ENCODE measurements at places on chromosomes 3 and 15.

- no peak for DNase-seq
These were observed 158.8 kb downstream of the PDZRN3 start for GRCh38 chr3:73465926-73466325.

DNA sequence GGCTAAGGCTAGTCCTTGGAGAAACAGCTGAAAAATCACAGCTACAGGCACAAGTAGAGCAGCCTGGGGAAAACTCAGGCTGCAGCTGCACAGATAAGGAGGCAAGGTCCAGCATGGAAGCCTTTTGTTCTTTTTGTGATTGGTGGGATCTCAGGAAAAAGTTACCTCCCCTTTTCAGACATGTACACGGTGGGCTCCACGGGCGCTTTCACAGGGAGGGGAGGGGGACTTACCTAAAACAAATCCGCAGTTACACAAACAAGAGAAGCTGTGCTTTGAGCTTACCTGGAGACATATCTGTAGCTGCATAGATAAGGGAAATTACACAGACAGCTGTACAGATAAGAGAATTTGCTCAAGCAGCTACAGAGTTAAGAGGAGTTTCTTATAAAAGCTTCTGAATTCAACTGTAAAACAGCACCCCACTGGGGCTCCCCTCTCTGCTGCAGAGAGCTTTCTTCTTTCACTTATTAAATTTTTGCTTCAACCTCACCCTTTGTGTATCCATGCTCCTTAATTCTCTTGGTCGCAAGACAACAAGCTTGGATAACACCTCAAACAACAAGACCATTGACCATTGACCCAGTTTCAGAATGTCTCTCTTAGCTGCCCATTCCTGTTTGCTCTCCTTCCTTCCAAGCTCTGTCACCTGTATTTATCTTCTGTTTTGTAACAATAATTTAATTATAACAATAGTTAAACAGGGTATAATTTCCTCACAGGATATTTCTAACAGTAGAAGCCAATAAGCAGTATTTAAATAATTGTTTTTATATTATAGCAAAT is 10.9 kb upstream of the CD200 start:
- no peak for DNase-seq

DNA sequence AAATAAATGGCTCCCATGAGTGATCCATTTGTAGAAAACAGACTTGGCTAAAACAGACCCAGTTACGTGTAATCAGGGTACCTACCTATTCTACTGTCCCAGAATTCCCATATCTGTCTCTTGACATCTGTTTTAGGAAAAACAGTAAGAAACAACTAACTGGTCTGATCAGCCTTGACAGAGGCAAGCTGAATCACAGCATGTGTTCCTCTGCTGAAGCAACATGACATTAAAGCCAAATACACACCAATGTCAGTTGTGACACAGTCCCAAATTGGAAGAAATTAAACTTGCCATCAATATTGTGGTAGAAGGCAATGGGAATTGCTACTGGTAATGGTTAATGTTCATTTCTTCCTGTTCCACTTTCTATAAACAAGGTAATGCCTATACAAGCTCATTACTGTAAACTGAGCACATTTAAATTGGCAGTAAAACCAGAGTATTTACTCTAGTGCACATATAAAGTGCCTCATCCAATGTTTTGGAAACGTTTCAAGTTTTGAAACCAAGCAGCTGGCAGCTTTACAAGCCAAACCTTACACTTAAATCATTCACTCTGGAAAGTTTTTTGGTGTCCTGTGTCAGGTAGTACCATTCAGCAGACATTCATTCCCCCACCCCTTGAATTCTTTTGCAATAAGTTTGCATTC is 27.0 kb downstream of the ALDH1A2 start:
- no peak for DNase-seq

DNA sequence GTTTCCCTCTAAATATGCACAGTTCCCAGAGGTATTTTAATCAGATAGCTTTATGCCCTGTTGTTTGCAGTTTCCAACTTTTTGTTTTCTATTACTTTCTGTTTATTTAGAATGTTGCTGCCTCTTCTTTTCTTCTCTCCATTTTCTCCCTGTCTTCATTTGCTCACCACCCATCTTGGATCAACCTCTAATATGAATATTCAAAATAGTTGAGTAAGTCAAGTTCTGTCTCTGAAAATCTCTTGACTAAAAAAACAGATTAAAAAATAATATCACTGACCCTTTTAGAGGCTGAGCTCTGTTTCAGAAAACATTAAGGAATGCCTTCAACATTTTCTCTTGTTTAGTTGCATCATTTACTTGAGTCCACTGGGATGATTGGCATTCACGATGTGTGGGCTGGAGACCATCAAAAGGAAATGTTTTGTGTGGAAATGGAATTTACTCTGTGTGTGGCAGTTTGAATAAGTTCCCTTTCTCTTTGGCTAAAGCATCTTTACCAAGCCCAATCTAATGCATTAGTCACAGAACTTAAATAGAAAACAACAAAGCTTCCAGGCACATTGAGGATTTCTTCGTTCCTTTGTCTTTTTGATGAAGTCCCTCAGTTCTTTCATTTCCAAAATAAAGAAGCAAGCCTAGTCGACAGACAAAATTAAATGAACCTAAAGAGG is 633.9 kb upstream of the TGFBR2 start:
- DNase-seq, result no peak

- DNase-seq, result no peak
These were observed 3.9 kb upstream of the MAP1A start for GRCh38 chr15:43513550-43513949.

GRCh38 chr3:143654906-143655305 is 193.4 kb downstream of the SLC9A9 start:
- DNase-seq, result no peak

- no peak for DNase-seq
These were observed 893.5 kb downstream of the TUSC7 start for GRCh38 chr3:117603097-117603496.

DNA sequence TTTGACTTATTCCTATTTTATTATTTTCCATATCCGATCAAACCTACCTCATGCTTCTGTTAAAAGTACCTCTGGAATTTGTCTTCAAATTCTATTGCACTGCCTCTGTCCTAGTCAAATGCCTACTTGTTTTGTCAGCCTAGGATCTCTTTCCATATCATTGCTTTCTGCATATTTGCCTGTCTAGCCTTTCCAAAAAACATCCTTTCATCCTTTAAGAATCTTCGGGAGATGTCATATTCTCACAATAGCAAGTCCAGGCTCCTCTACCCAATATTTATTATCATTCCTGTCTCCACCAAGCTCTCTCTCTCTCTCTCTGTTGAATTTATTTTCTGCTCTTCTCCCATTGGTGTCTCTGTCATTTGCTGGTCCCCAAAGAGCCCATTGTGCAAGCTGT is 80.1 kb downstream of the LRRC28 start:
- no peak for DNase-seq

GRCh38 chr3:128879991-128880390 is 571 bp downstream of the ACAD9 start:
- DNase-seq, result no peak

GRCh38 chr15:97995881-97996603 is 35.5 kb downstream of the ARRDC4 start:
- DNase-seq, result no peak

DNA sequence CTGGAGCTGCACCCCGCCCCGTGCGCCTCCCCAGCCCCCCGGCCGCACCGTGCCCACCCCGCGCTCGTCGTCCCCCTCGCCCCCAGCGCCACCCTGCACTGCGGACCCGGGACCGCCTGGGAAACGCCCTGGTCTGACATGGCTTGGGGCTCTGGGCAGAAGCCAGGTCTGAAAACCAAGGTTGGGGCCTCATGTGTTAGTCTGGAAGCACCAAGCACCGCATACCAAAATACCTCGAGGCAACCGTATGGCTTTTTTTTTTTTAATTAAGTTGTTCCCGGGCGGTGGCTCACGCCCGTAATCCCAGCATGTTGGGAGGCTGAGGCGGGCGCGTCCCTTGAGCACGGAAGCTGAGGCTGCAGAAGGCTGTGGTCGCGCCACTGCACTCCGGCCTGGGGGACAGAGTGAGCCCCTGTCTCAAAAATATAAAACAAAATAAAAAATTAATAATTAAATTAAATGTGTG is 91.5 kb upstream of the CHD2 start:
- no peak for DNase-seq

DNA sequence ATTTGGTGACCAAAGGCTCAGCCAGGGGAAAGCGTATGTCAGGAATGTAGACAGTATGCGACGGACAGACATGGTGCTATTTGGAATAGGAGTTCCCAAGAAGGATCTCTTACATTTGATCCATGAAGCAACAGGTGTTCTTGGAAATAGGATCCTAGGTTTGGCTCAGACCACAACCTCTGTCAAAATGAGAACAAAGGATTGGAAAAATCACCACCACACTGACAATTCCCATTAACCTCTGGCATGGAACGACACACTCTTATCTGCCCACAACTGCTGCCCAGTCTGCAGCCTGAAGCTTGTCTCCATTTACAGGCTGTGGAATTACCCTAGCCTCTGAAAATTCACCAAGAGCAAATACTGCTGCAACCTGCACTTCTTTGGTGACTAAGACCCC is 33.6 kb upstream of the LRRN1 start:
- DNase-seq, result no peak

GRCh38 chr3:129003578-129004112 is 2.5 kb downstream of the EFCC1 start:
- DNase-seq, result no peak

DNA sequence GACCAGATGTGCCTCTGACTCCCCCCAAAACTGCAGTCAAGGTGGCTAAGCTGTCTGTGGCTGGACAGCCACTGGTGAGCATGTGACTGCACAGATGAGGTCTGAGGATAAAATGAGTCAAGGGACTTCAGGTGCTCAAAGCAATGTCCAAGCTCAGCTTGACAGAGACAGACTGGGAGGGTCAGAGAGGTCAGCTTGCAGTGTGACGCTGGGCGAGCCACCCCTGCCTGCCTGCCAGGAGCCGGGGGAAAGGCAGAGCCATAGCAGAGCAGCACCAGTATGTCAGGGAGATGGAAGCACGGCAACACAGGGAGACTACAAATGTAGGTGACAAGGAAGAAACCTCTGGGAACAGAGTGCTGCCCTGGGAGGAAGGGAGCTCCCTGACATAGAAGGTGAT is 399.4 kb downstream of the OCA2 start:
- DNase-seq, result no peak

DNA sequence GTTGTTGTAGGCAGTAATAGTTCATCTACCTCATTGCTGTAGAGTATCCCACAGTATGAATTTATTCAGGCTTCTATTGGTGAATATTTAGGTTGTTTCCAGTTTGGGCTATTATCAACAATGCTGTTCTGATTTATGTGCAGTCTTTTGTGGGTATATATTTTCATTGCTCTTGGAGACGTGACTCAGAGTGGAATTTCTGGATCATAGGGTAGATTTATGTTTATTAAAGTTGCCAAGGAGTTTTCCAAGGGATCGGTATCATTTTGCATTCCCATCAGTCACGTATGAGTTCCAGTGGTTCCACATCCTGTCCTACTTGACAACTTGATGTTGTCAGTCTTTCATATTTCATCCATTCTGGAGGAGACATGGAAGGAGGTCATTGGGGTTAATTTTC is 8.4 kb upstream of the HRH1 start:
- DNase-seq, result no peak

DNA sequence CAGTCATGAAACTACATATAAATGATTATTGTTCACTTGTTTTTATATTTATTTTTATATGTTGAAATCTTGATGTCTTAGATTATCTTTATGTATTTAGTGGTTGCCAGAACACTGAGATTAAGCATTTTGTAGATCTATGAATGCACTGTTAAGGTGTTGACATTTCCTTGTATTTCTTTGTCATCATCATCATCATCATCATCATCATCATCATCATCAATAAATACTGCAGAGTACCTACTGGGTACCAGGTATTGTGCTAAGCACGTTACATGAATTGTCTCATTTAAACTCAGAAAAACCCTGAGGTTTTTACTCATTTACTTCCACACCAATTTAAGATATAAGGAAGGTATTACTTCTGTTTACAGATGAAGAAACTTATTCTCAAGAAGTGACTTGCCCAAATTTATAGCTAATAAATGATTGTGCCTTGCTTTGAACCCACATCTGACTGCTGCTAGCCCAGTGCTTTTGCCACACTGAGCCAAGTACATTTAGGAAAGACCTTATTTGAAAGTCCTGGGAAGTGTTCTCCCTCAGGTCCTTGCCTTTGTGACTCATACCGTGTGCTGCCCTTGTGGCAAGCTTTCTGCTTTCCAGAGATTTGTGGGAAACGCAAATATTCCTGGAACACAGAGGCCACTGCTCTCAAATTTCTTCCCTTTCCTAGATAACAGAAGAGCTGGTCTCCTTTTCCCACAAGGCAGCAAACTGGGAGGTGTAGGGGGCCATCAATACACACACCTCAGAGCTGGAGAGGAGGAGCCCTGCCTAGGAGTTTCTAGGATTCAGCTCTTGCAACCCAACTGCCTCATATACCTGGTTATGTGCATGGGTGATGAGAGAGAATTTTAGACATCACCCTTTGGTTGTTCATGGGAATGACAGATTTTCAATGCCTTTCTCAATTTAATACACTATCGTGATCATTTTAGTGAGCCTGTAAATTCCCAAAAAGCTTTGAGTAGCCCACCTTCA is 115.4 kb upstream of the C15orf61 start:
- no peak for DNase-seq

DNA sequence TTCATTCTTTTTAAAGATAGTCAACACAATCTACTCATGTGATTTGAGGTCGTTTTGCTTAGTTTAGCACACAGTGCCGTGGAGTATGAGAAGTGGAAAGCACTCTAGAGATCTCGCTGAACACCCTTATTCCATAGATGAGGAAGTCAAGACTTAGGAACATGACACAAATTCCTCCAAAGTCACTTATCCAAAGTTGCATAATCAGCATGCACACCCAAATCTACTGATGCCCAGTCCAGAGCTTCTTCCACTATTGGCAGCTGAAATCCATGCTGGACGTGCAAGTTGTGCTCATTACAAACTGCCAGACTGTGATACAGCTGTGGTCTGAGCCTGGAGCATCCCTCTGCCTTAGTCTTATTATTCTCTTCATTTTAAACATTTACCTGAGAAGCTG is 83.5 kb upstream of the ZNF280D start:
- no peak for DNase-seq

Data from posterior cingulate gyrus (tissue), 11 donors.